ENCODE measurements at places on chromosomes 3 and 15.

GRCh38 chr15:48573780-48574179 lies 71.7 kb downstream of the FBN1 start:
- no peak for DNase-seq

GRCh38 chr3:130712718-130713423 lies 33.8 kb downstream of the PIK3R4 start:
- DNase-seq: no peak

GRCh38 chr15:52309154-52309548 lies 13.5 kb upstream of the MYO5C start:
- no peak for DNase-seq

DNA sequence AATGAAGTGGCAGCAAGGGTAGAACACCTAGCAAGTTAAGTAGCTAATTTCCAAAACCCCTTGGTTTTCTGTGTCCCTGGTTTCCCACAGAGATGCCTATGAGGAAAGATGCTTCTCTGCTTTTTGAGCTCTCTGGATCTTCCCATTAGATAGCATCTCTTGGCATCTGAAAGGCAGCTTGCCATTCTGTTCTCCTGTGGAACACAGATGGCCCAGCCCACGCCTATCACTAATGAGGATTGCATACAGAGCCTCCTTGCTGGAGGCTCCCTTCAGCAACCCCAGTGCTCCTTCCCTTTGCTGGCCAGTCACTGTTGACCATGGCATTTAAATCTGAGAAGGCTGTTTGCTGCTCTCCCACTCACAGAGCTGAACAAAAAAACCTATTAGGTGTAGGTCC lies 34.4 kb upstream of the ETV5 start:
- no peak for DNase-seq

- DNase-seq: no peak
Measured at GRCh38 chr15:90259524-90259923, 5.9 kb upstream of the NGRN start.
